Sciatic nerve (tissue), 2 donors: ENCODE measurements at places on chromosomes 16 and 17.

DNA sequence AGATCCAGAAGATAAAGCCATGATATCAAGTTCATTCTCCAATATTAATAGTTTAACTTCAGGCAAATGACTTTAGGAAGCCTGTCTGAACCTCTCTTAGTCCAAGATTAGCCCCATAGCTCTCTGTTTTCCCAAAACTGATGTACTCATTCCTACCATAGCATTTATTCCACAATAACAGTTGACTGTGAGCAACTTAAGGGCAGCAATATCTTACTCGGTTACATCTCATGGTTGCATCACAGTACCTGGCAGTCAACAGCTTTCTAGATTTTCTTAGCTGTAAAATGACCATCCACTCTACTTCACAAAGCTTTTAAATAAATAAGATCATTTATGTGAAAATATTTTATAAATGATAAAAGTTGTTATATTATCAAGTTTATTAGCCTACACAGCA, 58.2 kb upstream of the STAC2 start:
- no peak for DNase-seq

DNA sequence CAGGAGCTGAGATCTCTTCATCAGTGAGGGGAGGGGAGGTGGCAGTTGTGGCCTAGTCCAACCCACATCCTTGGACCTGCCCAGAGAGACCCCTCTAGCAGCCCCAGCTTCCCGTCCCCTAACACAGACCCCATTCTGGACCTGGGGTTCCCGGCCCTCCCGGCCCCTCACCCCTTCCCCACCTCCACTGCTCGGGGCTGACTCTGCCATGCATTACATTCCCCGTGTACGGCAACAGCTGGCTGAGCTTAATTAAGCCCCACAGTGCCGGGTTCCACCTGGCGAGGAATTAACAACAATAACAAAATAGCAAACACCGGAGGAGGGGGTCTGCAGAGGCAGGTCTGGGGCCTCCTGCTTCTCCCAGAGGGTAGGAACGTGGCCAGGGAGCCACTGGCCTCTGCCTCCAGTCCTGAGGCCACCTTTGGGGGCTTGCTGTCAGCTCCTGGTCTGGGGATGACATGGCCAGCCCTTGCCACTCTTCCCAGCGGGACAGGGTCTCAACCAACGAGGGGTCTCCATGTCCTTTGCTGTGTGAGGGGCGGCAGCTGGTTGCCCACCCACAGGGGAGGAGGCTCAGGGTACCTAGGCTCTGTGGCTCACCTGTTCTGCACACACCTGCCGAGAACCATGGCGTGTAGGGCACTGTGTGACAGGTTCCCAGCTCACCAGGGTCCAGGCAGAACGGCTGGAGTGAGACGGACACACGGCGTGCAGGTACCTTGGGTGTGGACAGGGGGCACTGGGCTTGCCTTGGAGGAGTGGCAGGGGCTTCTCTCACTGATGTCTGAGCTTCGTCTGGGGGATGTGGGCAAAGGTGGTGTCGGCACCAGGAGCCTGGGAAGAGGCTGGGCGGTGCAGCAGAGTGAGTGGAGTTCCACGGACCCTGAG, 46.9 kb upstream of the CBFA2T3 start:
- DNase-seq: no peak

GRCh38 chr17:81067391-81067811, 32.5 kb downstream of the BAIAP2 start:
- no peak for DNase-seq

- no peak for DNase-seq
Observed at GRCh38 chr17:1169221-1169928, 10.4 kb downstream of the ABR start.

- no peak for DNase-seq
Observed at GRCh38 chr17:48225725-48226567, 118.4 kb downstream of the SNX11 start.

GRCh38 chr16:85086347-85087291, 25.7 kb downstream of the CIBAR2 start:
- DNase-seq: no peak

DNA sequence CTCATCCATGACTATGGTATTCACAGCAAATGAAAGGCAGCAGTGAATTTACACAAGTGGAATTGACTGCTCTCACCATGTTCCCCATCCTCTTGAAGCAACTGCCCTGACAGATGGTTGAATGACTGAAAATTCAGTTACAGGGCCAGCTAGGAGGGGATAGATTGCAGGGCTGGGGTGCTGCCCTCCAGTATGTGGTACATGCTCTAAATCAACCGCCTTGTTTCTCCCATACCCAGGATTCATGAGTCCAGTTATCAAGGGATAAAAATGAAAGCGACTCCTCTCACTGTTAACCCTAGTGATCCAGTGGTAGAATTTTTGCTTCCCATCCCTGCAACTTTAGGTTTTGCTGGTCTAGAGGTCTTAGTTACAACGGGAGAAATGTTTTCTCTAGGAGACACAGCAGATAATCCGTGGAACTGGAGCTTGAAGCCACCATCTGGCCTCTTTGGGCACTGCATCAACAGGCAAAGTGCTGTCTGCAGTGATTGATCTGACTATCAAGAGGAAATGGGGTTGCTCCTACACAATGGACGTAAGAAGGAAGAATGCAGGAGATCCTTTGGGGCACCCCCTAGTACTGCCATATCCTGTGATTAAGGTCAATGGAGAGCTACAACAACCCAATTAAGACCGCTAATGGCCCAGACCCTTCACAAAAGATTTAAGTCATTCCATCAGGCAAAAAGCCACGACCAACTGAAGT, 32.0 kb downstream of the SCPEP1 start:
- DNase-seq: peak; percentile 65

DNA sequence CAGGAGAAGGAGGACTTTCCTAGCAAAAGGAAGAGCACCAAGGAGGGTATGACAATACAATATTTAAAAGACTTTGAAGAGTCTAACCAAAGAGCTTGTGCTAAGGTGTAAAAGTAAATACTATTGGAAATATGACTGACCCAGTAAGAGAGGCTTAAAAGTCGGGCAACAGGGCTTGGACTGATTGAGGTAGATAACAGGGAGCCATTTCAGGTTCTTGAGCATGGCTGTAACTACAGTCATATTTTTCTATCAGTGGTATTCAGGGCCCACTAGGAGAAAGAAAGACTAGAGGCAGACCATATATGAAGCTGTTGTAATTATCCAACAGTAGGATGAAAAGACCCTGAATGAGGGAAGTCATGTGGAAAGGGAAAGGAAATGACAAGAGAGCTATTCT, 62.3 kb downstream of the SMURF2 start:
- DNase-seq: no peak

DNA sequence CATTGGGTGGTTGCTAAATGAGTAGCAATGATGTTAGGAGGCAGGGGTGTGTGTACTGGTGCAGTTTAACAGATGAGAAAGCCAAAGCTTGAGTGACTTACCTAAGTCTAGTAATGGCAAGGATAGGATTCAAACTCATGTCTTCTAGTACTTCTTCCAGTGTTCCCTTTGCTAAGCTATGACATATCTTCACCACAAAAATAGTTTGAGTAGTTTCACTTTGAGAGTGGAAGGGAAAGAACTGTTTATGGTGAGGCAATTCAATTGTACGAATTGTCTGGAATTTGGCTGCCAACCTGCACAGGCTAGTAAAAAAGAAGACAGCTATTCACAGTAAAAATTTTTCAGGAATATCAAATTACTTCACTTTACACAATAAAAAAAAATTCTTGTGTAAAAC, 138.0 kb downstream of the NLK start:
- no peak for DNase-seq

DNA sequence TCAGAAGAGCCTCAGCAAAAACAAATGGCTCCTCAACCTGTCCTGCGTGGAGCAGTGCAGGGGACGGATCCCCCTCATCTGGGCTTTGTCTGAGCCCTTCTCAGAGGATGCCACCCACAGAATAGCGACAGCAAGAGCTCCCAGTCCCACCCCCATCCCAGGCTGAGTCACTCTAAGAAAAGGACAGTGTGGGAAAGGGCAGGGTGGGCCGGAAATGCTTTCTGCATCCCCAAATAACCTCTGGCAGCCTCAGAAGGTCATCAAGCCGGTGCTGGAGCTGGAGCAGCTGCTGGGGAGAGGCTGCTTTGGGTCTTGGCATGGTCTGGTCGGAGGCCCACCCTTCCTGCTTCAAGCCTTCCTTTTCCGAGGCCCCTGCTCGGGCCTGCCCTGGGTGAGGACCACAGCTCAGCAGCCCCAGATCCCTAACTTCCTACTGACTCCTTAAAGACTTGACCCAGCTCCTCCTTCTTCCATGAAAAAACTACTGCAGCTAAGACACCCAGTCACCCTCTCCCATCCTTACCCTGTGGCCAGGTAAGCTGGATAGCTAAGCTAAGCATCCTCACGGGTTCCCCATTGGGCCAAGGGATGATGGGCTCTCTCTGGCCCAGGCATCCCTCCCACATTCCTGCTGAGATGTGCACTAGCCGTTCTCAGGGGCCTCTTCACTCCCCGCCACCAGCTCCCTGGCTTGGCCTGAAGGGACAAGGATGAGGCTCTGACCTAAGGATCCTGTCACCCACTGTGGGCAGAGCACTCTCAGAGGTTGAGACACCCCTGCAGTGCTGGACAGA, 8.7 kb downstream of the SLC12A4 start:
- no peak for DNase-seq

DNA sequence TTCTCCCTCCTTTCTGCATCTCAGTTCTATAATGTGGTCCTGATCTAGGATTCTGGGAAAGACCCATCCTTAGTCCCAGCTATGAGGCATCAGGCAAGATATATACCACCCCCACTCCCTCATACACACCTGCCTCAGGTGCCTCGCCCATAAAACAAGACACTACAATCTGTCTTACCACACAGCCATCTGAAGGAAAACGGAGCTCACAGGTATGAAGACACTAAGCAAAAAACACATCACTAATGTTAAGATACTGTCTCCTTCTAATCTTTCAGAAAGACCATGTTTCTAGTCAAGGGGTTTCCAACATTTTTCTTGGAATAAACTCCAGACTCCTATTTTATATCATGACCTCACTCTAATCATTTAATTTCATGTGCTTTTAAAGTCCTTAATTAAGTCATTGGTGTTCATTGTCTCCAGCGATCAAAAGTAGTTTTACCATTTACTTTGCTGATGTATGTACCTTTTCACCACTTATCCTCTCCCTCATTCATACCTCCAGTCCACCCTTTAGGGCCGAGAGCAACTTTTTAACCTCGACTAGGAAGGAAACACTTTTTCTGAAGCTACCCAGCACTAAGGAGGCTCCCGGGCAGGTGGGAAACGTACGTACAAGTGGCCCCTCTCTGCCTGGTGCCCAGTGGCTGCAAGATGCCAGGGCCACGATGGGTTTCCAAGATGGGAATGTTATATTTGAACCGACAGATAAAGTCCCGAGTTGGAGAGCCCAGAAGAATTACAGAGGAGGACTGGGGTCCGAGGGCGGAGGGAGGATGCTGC, 979 bp downstream of the MAP3K14 start:
- DNase-seq: no peak

GRCh38 chr17:56909742-56910508, 3.9 kb downstream of the TRIM25 start:
- DNase-seq: no peak

DNA sequence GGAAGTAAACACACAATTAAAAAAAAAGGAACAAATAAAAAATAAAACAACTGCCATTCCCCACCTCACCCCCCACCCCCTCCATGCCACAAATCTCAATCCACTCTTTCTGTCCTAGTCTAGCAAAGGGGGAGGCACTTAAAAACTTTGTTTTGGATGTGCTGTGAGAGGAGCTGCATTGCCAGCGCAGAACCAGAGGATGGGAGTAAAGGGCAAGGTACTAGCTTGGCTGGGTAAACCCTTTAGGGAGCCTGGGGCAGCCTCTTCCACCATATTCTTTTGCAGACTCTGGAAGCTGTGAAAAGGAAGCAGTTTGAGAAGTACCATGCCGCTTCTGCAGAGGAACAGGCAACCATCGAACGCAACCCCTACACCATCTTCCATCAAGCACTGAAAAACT, 1.4 kb downstream of the MRPS7 start:
- no peak for DNase-seq

- DNase-seq: no peak
Observed at GRCh38 chr16:83653785-83654184, 154.0 kb upstream of the HSBP1 start.

GRCh38 chr16:69327585-69328310, 2.6 kb downstream of the PDF start:
- no peak for DNase-seq

DNA sequence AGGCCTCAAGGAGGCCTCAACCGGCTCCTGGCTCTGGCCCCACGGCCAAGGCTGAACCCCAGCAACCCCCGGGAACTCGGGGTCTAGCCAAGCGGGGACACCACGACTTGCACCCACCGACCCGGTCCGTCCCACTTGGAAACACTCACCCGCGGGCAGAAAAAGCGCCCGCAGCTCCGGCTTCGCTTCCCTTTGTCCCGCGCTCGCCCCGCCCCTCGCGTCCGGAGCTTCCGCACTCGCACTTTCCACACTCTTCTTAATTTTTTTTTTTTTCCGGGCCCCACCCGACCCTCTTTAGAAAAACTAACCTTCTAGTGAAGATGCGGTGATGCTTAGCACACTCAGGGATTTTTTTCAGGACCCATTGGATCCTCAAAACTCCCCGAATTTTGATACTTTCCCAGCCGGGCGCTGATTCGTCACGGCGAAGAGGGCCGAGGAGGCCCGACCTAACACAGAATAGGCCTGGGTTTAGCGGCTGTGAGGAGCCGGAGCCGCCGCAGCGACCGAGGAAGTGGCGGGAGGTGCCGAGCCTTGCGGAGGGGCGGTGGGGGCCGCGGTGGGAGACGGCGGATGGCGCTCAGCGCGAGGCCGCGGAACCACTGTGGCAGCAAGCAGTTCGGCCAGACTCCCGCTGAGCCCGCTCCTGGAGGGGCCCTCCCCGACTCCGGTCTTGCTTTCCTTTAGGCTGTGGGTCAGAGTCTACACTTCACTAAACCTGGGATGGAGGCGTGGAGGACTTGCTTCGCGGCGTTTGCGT, at the start of gene SMARCE1:
Gene SMARCE1, minus strand, starts transcription at position 195 of the 760 bp plus-strand sequence. CDS start 2,016 bp downstream, outside the sequence.
- DNase-seq: peak; percentile 82

- DNase-seq: no peak
Observed at GRCh38 chr16:28292731-28293600, 641 bp downstream of the SBK1 start.

DNA sequence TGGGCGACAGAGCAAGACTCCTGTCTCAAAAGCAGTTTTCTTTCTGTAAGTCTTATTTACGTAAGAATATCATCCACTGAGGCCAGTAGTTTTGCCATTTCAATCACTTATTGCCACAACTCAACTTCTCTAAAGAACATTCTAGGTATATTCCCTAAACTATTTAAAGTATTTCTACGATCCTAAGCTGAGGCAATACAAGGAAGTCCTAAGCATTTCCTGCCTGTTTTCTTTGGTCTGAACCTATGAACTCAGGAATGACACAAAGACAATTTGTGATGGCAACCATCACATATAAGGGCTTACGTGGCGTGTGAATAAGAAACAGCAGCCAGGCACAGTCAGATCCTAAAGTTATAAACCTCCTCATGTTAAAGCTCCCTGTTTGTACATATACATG, 14.2 kb downstream of the USP36 start:
- no peak for DNase-seq

DNA sequence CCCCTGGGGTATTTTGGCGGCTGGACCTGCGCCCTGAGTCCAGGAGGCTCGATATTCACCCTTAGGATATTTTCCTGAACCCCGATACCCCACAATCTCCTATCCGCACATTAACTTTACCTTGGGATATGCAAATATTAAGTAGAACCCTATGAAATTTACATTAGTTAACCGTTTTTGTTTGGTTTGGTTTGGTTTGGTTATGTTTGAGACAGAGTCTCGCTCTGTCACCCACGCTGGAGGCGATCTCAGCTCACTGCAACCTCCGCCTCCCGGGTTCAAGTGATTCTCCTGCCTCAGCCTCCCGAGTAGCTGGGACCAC, 9.3 kb upstream of the NAGS start:
- no peak for DNase-seq

GRCh38 chr17:8574687-8575086, 55.8 kb downstream of the MYH10 start:
- DNase-seq: no peak

GRCh38 chr16:12057266-12057665, 80.7 kb downstream of the SNX29 start:
- no peak for DNase-seq
